Karpas-422 (cell line): ENCODE measurements at places on chromosomes 6 and 20.

- DNase-seq = no peak
These were observed 29.2 kb downstream of the SLC22A23 start for GRCh38 chr6:3427687-3428085.

- no peak for DNase-seq
These were observed 83.9 kb downstream of the SAMD3 start for GRCh38 chr6:130138909-130139242.

GRCh38 chr20:43922614-43923013 is 8.0 kb downstream of the TOX2 start:
- no peak for DNase-seq

- peak; percentile 82 for DNase-seq
These were observed 1226.1 kb downstream of the GRIK2 start for GRCh38 chr6:102619585-102619984.
